ENCODE measurements at places on chromosomes 5 and 9. TPM values are rescaled to one million over a fixed set of nuclear protein-coding genes. Genes with fewer than 3 reads are reported as not detected.
A peak's percentile ranks its signal among the peaks of the same experiment; 100 is the strongest.

DNA sequence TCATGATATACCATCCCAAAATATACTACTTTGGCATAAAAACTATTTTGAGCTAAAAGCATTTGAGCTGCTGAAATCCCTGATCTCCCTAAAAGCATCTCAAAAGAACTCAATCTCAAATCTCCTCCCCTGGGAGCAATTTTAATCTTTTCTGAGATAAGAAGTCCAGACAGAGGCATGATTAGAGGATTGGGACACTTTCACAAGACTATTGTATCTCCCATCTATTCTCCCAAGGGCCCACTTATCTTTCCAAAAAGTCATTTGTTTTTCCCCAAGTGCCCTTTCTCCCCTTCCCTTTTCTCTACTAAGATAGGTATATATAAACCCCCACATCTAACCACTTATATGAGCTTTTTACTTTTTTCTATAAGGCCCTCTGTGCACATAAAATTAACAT is 79.7 kb downstream of the ALDH7A1 start:
- no peak for DNase-seq

DNA sequence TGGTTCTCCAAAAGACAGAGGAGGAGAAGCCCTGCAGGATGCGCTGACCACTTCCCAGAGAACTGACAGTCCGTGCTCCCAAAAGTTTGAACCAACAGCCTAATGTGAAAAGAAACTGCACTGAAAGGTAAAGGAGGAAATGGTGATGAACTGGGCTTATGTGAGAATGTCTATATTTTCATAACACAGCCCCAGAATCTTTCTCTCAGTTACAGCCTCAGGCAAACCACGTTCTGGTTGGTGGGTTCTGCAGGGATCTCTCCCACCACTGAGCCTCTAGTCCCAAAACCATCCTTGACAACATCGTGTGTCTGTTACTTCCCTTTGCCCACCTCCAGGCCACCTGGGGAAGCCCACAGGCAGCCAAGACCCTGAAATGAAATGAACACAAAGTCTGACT is 23.9 kb downstream of the SPARC start:
- no peak for DNase-seq

DNA sequence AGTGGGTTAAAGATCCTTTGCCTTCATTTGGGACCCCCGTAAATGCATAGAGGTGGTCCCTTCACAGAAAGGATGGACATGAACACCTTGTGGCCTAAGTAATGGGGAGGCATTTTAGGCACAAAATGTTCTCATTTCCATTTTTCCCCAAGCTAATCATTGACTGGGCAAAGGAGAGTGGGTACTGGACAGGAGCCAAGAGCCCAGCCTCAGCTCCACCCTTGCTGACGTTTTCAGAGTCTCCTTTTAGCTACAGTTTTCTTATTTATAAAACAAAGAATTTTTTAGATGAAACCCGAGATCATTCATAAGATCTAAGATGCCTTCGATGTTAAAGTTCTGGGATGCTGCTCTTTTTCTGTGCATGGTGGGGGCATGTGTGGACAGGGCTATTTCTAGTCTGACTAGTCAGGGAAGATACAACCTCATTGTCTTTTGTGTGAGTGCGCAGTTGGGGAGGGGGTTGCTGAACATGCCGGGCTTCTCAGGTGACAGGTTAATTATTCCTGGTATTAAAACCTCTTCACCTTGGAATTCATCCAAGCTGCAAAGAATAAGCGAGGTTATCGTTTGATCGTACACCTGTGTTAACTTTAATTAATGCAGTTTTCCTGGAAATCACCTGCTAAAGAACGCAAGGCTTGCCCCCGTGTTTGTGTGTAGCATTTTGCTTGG is 48.4 kb downstream of the ADAMTS16 start:
- no peak for DNase-seq

- DNase-seq = no peak
Measured at GRCh38 chr5:104494083-104494482, 931.5 kb upstream of the NUDT12 start.

DNA sequence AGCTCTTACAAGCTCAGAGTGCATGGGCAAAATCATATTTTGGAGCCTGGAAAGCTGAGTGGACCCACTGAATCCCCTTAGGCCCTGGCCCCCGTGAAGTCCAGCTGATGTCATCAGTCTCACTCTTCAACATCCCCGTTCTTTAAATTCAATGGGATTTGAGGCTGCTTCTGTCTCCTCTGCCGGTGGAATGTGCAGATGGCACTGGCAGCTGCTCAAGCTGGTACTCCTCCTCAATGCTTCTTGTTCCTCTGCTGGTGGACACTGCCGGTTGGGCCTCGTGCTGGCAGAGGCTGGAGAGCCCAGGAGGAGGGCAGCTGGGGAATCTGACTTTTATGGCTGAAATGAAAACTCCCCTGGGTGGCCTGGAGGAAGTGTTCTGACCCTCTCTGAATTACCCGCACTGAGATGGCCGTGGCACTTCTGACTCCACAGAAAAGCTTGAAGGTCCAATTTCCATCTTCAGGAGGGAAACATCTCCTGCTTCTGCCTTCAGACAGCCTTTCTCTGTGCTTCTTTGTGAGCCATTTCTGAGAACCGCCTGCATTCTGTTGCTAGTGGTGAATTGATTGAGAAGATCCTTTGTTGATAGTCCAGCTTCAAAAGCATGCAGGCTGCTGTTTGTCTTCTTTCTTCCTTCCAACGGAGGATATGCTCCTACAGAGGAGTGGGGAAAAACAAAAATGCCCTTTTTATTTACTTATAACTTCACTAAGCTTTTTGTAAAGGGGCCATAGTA is 298.9 kb downstream of the TMEM38B start:
- no peak for DNase-seq

- no peak for DNase-seq
Measured at GRCh38 chr9:22643541-22643940, 196.9 kb downstream of the DMRTA1 start.

GRCh38 chr5:134029156-134029555 is 24.4 kb upstream of the VDAC1 start:
- no peak for DNase-seq

DNA sequence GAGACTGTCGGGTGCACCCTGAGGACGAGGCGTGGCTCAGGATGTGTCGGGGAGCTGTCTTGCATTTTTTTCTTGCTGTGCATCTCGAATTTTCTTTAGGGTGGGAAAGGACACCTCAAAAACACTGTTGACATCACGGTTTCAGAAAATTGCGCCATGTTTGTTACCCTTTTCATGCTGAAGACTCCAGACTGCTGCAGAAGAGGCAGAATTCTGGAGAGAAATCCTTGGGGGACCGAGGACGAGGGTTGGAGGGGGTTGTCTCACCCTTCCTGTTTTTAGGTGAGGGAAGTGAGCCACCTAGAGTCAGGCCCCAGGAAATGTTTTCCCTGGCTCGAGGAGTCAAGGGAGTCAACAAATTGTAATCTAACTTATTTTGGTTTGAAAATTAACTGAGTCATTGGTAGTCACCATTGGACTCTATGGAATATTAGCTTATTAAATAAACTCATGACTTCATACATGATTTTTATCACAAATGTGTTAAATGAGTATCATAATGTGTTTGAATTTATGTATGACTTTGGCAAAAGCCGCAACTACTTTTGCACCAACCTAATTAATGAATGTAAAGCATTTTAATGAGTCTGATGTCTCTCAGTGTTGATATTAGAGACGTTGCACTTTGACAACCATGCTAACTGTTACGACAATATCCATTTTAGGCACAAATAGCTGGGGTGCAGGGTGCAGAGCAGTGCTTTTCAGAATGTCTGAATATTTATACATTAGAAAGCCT is 724 bp upstream of the LYSMD3 start:
- DNase-seq = peak; percentile 63

DNA sequence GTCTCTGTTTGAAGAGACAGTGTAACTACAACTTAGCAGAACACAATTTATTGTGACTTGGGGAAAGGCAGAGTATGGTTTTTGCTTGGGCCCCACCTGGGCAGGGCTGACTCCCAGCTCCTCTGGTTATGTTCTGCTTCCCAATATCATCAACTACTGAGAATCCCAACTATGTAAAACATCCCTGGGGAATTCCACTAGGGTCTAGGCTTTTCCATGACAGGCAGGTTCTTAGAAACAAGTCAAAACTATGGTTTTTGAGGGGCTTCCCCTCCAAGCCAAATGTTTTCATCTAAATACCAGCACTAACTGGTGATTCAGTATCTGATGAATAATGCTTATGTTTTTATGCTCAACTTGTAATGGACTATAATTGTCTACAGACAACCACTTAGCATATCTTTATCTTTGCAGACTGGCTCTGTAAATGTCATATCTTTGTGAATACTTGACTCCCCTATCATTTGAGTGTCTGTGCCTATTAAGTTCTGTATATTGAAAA is 409.5 kb downstream of the PDE4D start:
- no peak for DNase-seq

GRCh38 chr5:89064736-89065135 is 181.8 kb upstream of the MEF2C start:
- no peak for DNase-seq

DNA sequence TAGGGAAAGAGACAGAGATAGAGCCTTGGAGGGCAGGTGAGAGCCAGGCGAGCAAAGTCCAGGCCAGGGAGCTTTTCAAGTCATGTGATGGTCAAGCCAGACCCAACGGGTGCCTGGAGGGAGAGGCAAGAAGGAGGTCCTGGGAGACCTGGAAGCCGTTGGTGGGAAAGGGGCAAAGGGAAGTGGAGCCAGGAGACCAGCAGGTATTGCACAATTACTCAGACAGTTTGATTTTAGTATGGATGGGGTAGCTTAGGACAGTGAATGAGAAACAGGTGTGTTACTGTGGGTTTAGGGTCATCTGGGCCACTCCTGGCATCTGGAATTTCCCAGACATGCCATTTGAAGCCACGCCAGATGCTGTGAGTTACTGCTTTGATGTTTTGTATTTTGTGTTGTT is 5.1 kb downstream of the SECISBP2 start:
- DNase-seq = no peak

- DNase-seq = no peak
Measured at GRCh38 chr9:4690144-4690543, 10.8 kb downstream of the CDC37L1 start.

DNA sequence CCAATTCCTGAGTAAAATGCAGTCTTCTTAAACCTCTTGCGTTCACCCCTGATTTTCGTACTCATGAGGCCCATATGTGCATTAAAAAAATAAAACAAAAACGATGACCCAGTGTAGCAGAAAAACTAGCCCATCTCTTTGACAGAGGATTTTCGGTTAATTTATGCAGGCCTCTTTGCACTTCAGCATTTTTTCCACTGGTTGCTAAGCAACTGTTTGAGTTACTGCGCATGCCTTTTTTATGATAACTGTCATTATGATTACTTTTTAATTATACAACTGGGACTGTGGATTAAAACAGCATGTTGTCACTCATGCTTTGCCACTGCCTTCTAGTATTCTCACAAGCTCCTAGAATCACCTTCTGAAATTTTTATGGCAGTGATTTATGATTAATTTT is 165.0 kb downstream of the SMARCA2 start:
- DNase-seq = no peak

DNA sequence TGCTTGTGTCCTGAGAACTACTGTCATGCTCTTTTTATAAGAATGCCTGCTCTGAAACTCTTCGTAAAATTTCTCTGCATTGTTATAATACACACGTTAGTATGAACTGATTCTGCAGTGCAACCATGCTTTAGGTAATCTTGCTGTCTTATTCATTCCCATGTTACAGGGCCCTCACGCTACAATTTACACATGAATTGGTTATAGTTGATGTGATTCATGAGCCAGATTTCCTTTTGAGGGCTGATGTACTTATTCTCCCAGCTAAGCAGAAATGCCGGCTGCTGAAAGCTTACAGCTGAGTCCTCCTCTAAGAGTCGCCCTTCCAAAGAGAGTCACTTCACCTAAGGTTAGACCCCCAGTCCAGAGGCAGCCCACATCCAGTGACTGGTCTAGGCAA is 233.5 kb upstream of the PCSK5 start:
- DNase-seq = no peak

GRCh38 chr9:673264-673965 is 168.1 kb upstream of the DMRT1 start:
- DNase-seq = no peak

DNA sequence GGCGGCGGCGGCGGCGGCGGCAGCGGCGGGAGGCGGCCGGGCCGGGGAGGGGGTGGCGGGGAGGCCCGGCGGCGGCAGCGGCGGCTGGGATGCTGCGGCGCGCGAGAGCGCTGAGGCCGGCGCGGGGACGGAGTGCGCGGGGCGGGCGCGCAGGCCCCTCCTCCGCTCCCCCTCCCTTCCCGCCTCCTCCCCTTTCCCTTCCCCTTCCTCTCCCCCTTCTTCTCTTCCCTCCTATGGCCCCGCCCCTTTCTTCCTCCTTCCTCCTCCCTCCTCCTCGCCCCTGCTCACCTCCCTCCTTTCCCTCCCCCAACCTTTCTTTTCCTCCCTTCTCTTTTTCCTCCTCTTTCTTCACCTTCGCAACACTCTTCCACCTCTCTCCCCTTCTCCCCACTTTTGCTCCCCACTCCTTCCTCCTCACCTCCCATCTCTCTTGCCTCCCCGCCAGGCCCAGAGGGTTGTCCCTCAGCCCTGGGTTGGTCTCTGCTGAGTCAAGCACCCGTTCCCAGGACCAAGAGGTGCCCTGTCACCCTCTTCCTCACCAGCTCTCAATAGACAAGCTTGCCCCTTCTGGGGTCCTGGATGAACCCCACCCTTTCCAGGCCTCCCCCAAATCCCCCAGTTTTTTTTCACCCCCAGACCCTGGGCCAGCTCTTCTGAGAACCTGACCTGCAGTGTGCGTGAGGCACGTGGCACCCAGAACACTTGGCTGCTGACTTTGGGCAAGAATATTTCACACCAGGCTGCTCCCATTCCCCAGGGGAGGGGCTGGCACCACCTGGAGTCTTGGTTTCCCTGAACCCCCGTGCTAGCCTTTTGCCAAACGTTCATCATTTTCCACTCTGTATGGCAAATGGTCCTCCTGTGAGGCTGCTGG is at the start of gene SEMA4D:
Gene SEMA4D (minus strand): TSS at position 136 of the 874 bp plus-strand sequence. CDS start 92,657 bp downstream, outside the sequence.
- DNase-seq = peak; percentile 84

DNA sequence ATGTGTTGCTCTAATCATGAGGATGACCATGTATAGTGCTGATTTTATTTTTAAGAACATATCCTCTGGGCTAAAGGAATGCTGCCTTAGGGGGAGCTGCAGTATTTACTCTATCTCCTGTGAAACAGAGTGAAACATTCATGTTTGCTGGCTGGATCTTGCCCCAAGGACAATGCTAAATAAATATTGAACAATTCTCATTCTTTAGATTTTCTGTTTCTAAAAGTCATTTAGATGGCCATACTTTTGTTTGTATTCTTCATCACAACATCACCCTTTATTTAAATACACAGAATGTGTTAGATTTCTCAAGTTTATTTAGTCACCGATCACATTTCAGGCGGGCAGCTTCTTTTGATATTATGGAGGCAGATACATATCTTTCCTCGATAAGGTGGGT is 103.3 kb downstream of the ARHGEF28 start:
- no peak for DNase-seq

Gene ELOVL7
- total RNA-seq = 75.5 TPM

Gene ADAMTS13
- total RNA-seq = 1.7 TPM

Gene CCDC152
- total RNA-seq = 0.29 TPM

Gene TRUB2
- total RNA-seq = 10.8 TPM

Gene BASP1
- 29.6 TPM for total RNA-seq

Gene CAMK4
- total RNA-seq = 0.49 TPM

Gene SLC45A2
- 0.80 TPM for total RNA-seq

Gene ITGA1
- total RNA-seq = 7.8 TPM

Gene LRRC19
- not detected for total RNA-seq

Gene SEMA5A
- 21.3 TPM for total RNA-seq

Gene SPAG8
- total RNA-seq = 0.29 TPM

Gene CD74
- 573 TPM for total RNA-seq

Gene ARSI
- total RNA-seq = 1.9 TPM

Gene F2RL1
- total RNA-seq = 58.1 TPM

Gene WNT8A
- total RNA-seq = not detected

Gene SLC35D2
- total RNA-seq = 10.7 TPM

Gene SPINK7
- total RNA-seq = 44.1 TPM

Gene INSL6
- not detected for total RNA-seq

Gene CAPSL
- total RNA-seq = not detected
